ENCODE measurements at places on chromosomes 13 and 19.

DNA sequence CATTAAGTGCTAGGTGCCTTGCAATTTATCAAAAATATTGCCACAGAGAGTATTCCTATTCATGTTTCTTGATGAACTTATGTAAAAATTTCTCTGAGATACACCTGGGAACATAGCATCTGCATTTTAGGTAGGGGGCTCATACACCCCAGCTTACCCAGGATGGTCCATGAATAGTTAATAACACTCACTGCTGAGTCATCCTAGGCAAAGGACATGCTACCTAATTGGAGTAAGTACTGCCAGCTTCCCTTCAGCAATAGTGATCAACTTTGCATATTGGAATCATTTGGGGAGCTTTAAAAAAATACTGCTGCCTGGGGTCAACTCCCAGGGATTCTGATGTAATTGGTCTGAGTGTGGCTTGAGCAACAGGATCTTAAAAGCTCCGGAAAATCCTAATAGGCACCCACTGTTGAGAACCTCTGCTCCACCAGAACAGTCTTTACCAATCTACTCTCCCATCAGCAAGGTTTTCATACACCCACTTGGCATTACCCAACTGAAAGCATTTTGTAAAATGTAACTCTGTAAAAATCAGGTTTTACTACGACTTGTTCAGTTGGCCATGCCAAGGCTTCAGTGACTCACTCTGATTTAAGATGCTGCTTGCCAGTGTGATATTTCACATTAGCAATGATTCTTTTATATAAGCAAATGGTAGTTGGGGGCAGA lies 67.2 kb upstream of the FNDC3A start:
- DNase-seq, result no peak

GRCh38 chr19:7833225-7834099 lies 3.4 kb downstream of the EVI5L start:
- DNase-seq, result no peak

- no peak for DNase-seq
Measured at GRCh38 chr19:6402837-6403608, 10.1 kb upstream of the GTF2F1 start.

GRCh38 chr19:17448131-17448967 lies at the start of gene TMEM221:
Gene TMEM221, minus strand, starts transcription at chr19:17448668. Its CDS starts 206 bp downstream, at chr19:17448462.
- DNase-seq, result no peak

GRCh38 chr19:45842198-45842597 lies 20.7 kb downstream of the SYMPK start:
- DNase-seq, result no peak

DNA sequence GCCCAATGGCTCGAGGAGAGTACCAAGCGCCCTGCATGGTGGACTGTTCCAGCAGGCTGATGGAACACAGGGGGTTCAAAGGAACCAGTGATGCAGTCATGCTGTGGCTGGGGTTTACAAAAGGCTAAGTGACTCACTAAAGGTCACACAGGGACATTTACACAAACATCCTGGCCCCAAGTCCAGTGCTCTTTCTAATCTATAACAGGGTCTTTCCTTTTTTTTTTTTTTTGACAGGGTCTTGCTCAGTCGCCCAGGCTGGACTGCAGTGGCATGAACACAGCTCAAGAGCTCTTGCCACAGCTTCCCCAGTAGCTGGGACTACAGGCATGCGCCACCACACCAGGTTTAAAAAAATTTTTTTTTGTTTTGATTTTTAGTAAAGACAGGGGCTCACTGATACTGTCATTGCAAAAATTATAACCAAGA lies 2.8 kb upstream of the SLC25A15 start:
- no peak for DNase-seq

DNA sequence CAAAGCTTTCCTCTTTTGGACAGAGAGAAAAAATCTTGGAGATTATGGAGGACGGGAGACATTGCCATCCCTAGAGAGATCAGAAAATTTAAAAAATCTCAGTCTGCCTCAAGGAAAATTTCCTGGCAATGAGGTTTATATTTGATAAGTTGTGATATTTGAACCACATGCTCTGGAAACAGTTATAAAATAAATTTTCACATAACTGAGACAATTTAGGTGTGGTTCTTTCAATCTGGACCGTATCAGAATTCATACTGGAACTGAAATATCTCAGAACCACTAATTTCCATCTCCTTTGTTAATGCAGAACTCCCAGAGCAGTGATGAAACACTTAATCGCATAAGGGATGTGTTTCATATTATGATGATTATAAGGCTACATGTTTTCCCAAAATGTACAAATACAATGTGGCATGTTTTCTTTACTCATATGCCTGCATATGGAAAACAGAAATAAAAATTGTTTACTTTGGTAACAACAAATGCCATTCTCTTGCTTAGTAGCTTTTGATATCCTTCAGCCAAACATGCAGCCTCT lies 13.7 kb downstream of the UBE2L5 start:
- DNase-seq, result no peak

- no peak for DNase-seq
Measured at GRCh38 chr13:39810091-39810877, 154.8 kb downstream of the COG6 start.

DNA sequence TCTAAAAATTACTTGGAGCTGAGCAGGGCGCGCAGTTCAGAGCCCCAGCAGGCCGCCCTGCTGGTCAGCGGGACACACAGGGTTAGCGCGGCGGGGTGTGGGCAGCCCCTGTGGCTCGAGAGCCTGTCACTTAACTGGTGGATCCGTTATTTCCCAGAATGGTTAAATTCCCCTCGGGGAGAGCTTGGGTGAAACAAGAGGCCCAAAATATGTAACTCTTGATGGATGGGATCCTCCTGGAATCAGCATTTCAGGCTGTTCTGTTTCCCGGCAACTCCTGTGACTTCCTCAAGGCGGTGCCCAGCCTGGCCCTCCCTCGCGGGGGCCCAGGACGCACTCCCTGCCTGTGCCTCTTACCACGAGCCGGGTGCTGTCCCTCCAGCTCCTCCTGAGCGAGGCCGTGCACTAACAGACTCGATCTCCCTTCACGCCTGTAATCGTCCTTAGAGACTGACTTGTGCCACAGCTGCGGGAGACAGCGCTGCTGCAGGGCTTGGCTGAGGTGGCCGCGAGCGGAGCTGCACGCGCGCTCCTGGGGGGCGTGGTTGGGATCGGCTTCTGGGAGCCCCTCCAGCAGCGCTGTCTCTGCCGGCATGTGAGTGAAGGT lies 9.7 kb downstream of the PTBP1 start:
- DNase-seq, result no peak

DNA sequence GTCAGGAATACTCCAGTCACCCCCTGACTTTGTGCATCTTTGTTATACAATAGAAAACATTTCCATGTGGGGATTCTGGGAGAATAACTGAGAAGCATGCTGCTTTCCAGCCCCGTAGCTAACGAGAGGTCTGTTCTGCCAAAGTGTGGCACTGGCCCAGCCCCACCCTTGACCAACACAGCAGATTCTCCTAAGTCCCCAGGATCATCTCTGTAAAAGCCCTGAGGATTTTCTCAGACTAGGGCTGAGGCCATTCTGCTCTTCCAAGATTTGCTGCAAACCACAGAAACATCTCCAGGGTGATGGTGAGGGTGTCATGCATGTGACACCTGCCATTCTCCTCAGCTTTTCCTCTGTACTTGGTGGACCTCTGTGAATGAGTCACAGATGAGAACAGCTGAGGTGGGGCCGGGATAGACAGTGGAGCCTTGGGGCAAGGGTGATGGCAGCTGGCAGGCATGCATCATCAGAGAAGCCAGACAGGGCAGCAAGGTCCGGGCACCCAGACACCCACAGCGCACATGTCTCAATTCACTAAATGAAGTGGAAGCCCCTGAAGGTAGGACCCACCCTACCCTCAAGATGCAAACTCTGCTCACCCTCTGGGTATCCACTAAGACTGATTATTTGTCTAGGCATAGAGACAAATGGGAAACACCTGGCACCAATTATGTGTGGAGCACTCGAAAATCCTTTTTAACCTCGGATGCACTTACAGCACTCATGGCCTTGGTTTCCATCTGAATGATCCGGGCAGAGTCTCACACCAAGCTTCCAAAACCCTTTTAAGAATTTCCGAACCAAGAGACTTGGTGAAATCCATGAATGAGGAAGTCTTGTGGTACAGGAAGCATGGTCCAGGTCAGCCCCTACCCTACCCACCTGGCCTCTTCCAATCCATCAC lies 20.1 kb upstream of the DOCK9 start:
- DNase-seq, result no peak

DNA sequence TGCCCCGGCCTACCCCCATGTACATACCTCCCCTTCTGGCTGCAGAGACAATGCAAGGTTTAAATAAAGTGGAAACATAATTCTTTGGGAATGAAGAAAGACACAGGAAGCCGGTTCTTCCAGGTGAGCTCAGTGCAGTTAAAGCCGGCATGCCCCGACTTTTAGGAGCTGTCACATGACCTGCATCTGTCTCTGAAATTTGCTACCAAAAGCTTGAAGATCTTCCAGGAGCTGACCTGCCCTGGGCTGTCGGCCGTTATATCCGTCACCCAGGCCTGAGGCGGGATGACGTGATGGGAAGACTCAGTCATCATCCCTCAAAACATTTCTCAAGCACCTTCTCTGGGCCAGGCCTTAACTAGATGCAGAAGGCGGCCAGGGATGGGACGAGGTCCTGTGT lies 10.3 kb downstream of the RAB8A start:
- DNase-seq, result no peak

GRCh38 chr13:113545455-113545930 lies 39.1 kb upstream of the TFDP1 start:
- DNase-seq, result no peak

- DNase-seq, result no peak
Measured at GRCh38 chr13:39587939-39588338, 15.1 kb downstream of the LHFPL6 start.

GRCh38 chr19:21430675-21431074 lies 33.7 kb downstream of the ZNF493 start:
- DNase-seq, result no peak

GRCh38 chr19:38441657-38442348 lies 8.3 kb downstream of the RYR1 start:
- DNase-seq, result no peak

DNA sequence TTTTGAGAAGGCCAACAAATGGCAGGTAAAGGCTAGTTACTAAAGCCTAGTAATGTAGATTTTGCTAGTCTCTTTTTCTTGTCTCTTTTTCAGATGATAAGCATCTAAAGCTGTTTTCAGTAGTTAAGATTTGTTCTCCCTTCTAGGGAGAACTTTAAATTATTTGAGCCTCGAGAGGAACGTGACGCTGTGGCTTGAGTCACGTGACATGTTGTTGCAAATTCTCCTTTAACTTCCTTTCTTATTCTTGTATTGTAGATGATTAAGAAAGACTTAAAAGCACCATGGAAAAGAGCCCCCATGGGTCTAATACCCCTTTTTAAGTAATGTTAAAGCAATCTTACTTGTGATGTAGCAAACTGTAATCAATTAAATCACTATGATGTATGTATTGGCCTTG lies 2698.7 kb downstream of the PCDH9 start:
- DNase-seq, result no peak

DNA sequence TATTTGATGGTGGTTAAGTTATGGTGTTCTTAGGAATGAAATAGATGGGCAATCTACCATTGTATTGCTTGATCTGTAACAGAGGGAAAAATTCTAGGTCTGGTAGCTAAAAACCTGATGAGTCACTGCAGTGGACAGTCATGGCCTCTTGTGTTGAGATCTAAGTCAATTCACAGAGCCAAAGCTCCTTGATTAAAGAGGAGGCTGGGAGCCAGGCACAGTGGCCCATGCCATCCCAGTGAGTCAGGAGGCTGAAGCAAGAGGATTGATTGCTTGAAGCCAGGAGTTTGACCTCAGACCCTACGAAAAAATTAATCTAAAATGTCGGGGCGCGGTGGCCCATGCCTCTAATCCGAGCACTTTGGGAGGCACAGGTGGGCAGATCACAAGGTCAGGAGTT lies 67.1 kb upstream of the KPNA3 start:
- no peak for DNase-seq

- DNase-seq, result no peak
Measured at GRCh38 chr19:19900729-19901444, at the start of gene ZNF93. Gene ZNF93, plus strand, starts transcription at chr19:19900946. Its CDS starts 143 bp downstream, at chr19:19901089.

DNA sequence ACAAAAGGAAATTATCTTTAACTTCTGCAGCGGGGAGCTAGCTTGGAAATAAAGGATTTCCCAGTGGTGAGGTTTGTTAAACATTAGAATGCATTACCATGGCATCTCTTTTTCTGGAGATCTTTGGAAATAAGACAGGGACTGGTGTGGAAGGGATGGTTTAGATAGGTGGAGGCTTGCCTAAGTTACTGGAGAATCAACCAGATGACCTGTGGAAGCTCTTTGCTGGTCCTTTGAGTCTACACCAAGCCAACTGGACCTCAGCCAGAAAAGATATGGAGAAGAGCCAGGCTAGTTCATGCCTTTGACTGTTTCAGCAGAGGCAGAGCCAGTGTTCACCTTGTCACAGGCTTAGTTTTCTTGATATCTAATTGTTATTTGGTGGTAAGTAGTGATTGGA lies 134.7 kb downstream of the KCNRG start:
- no peak for DNase-seq

DNA sequence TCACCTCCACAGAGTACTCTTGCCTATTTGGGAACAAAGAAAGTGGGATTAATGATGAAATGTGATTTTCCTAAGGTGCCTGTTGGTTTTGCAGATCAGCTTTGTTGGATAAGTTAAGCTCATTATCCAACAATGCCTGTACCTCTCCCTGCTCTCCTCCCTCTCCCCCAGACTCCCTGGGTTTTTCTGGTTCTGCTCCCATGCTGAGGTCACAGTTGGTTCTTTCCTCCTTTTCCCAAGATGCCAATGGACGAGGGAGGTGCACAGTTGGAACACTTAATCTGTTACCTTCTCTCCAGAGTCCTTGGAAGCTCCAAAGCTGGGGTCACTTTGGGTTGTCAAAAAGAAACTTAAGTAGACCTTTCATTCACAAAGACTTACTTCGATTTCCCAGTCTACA lies 1.6 kb downstream of the OXGR1 start:
- DNase-seq, result no peak

- no peak for DNase-seq
Measured at GRCh38 chr13:56528040-56528790, 612.5 kb upstream of the PRR20A start.

DNA sequence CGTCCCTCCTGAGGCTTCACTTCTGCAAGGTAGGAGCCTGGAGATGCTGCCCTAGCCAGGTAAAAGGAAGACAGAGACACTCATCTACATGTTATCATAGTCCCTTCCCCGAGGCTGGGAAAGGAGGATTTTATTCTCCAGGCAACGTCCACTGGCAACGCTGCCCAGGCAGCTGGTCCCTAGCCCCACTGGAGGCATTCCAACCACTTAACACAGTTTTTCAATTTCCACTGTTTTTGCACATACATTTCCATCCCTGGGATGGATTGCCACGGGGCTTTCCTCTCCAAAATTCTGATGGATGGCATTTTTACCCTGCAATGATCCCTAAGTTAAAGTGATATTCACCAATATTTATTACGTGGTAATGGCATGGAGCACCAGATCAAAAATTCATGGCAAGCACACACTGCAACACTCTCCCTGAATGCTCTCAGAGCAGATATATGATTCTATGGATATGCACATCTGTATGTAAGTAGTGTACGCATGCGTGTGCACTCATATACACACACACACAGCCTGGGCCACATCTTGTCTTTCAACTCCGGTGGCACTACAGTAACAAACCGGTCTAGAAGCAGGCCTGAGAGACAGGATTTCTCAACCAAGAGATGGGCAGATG lies 322.3 kb upstream of the TSHZ3 start:
- DNase-seq, result no peak

- DNase-seq, result no peak
Measured at GRCh38 chr13:74062933-74063332, 71.3 kb downstream of the KLF12 start.
